Fibroblast of skin of left biceps (primary cell): ENCODE measurements at places on chromosomes 2 and 18.
A peak's percentile ranks its signal among the peaks of the same experiment; 100 is the strongest.

GRCh38 chr2:145066856-145067548 is 547.1 kb upstream of the ZEB2 start:
- no peak for DNase-seq

DNA sequence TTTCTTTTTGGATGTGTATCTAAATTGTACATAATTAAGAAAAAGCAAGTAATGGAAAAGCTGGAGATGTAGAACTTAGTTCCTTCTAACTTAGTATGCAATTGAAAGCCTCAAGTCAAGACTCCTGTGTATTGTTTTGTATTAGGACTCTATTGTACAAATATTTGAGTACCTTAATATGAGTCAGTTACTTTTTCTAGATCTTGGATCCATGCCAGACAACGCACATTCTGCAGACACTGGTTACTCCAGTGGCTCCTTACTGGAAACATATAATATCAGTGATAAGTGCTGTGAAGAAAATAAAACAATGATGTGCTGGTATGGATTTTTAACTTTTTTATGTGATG is 1.5 kb downstream of the SLC39A10 start:
- peak; percentile 50 for DNase-seq

GRCh38 chr2:109243526-109244303 is 114.7 kb downstream of the SH3RF3 start:
- DNase-seq, result no peak

- no peak for DNase-seq
Measured at GRCh38 chr18:1968801-1969498, 602.4 kb downstream of the METTL4 start.

- DNase-seq, result peak; percentile 14
Measured at GRCh38 chr2:142716463-142717242, 160.8 kb upstream of the KYNU start.

DNA sequence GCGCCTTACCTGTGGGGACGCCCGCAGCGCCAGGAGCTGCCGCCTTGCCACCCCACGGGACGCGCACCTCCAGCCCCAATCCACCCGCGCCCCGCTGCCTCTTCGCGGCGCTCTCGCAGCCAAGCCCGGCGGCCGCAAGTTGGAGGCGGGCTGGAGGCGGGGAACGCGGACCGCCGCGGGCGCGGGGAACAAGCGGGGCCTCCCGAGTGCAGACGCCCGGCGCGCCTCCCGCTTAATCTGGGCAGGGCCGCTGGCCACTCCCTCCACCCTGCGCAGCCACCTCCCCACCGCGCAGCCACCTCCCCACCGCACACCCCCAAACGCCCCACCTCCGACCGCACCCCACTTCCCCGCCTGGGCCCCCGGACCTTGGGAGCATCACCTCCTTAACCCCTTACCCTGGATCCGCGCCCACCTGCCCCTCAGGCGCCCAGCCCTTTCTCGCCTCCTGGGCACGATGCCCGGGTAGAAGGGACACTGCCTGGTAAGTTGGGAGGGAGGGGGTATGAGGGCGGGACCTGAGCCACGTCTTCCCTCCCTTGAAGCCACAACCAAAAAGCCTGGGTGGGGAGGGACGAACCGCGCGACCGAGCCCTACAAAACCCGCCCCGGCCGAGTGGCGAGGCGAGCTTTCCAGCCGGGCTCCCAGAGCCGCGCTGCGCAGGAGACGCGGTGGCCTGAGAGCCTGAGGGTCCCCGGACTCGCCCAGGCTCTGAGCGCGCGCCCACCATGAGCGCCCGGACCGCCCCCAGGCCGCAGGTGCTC is at the start of the genes COL4A3 and COL4A4:
Gene COL4A3 (plus strand): TSS at position 627 of the 765 bp plus-strand sequence. CDS start 103 bp downstream, at position 730.
Gene COL4A4 (minus strand): TSS at position 208 of the 765 bp plus-strand sequence. CDS start 16,722 bp downstream, outside the sequence.
- no peak for DNase-seq

DNA sequence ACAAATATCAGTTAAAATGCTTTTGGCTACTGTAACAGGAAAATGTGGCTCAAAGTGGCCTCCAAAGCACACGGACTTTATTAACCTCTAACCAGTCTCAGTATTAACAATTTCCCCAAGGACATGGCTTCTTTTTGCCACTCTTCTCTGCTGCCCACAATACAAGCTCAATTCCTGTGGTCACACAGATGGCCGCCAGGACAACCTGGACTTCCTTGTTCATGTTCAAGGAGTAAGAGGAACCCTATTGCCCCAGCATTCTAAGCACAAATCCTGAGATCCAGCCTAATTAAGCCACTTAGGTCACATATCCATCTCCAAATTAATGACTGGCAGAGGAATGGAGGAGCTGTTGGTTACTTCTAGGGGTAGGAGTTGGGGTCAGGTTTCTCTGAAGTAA is 38.2 kb downstream of the AOX1 start:
- no peak for DNase-seq

- DNase-seq, result peak; percentile 66
Measured at GRCh38 chr18:3250237-3251107, 2.9 kb downstream of the MYL12A start.

GRCh38 chr2:70094171-70094977 is 7.1 kb downstream of the PCBP1 start:
- no peak for DNase-seq

GRCh38 chr2:60962528-60962927 is 55.0 kb upstream of the PEX13 start:
- DNase-seq, result no peak

DNA sequence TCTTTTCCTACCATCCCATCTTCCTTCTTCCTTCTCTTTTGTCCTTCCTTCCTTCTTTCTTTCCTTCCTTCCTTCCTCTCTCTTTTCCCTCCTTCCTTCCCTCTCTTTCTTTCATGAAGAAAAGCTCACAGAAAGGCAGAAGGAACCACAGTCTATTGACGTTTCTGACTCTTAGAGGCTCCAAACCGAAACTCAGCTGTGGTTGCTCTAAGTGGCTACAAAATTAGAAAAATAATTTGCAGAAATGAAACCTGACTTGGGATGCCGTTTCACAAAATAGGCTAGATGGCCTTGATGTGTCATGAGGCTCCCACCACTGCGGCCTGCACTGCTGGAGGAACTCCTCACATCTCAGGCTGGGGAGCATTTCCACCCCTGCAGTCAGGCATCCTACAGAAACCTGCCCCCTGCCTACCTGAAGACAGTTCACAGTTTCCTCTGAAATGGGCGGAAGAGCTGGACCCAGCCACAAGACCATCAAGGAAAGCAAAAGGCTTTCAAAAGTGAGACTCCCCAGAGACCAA is 165.6 kb downstream of the SMAD7 start:
- DNase-seq, result no peak

- DNase-seq, result no peak
Measured at GRCh38 chr2:16194530-16194929, 254.2 kb downstream of the MYCN start.

- no peak for DNase-seq
Measured at GRCh38 chr2:133843091-133843490, 274.8 kb upstream of the NCKAP5 start.

DNA sequence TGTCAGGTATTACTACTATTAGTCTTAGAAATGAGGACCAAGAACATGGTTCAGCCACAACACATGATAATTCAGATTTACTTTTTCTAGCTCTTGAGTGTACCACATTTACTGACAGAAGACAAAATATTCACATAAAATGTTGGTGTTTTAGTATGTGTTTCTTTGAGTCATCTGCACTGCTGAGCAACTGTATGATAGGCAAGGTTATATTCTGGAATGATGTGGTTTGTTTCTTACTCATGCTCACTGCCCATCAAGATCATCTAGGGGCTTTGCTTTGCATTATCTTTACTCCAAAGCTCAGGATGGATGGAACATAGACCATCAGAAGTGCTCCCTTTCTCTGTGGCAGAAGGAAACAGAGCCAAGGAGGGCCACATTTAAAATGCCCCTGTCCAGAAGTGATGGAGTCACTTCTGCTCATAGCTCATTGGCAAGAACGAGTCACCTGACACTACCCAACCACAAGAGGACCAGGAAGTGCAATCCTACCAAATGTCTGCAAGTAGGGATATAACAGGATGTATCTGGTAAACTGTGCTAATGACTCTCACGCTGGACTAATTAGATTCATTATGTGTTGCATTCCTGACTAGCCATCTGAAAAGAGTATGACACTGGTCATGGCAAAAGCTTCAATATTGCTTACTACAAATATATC is 81.5 kb downstream of the DIS3L2 start:
- DNase-seq, result no peak

DNA sequence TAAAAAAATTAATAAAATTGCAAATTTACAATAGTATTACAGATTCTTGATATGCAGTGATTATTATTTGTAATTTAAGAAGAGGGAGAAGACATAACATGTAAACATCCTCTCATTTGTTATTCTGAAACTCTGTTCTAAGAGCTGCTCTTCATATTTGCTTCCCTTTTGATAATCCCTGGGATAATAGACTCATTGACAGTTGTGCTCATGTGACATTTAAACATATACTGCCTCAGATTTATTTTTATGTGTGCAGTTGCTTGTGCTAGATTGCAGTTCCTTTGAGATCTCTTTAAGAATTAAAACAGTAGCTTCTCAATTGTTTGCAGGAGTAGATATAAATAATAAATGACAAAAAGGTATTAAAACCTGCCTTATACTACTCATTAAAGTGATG is 605.1 kb upstream of the CNTNAP5 start:
- no peak for DNase-seq

GRCh38 chr2:219344751-219345430 is 12.3 kb upstream of the RESP18 start:
- DNase-seq, result no peak

- DNase-seq, result no peak
Measured at GRCh38 chr2:105697781-105698449, 46.8 kb upstream of the NCK2 start.

DNA sequence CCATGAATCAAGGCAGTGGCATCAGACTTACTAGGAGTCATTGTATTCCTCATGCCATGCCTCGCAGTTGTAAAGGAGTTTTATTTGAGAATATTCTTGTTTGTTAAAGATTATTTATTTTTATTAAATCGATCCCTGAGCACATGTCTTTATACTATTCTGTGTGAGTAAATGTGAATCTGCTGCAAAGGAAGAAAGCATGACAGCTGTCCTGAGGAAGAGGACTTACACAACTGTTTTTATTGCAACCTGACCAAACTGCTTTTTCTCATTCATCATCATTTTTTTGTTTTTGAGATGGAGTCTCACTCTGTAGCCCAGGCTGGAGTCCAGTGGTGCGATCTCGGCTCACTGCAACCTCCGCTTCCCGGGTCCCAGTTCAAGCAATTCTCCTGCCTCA is 34.1 kb downstream of the INO80D start:
- no peak for DNase-seq

DNA sequence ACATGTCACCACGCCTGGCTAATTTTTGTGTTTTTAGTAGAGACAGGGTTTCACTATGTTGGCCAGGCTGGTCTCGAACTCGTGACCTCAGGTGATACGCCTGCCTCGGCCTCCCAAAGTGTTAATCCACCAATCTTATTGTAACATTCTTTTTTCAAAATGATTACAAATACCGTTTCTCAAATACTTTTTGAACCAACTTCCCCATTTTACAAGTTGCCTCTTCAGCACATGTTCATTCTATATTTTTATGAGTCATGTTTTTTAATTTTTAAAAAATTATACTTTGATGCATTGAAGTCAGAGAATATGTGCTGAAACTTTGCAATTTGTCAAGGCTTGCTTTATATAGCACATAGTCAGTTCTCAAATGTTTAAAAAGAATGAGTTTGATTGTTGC is 58.2 kb downstream of the QPCT start:
- no peak for DNase-seq

DNA sequence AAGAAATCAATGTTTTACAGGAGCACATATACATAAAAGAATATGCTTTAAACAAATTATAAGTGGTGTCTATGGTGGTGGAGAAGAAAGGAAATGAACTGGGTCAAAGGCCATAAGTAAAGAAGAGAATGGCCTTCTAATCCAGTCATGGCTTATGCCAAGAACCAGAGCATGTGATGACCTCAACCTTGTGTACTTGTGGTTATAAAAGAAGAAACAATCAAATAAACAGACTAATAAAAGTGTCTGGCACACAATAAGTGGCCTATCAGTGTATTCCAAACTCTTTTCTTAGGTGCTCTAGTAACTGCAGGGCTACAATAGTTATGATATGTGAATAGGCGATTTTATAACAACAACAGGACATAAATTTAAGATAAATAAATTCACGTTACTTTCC is 2.6 kb downstream of the SERPINB11 start:
- no peak for DNase-seq

- DNase-seq, result no peak
Measured at GRCh38 chr18:41128545-41128944, 826.5 kb upstream of the PIK3C3 start.

- no peak for DNase-seq
Measured at GRCh38 chr18:5073026-5073944, 123.8 kb downstream of the AKAIN1 start.

DNA sequence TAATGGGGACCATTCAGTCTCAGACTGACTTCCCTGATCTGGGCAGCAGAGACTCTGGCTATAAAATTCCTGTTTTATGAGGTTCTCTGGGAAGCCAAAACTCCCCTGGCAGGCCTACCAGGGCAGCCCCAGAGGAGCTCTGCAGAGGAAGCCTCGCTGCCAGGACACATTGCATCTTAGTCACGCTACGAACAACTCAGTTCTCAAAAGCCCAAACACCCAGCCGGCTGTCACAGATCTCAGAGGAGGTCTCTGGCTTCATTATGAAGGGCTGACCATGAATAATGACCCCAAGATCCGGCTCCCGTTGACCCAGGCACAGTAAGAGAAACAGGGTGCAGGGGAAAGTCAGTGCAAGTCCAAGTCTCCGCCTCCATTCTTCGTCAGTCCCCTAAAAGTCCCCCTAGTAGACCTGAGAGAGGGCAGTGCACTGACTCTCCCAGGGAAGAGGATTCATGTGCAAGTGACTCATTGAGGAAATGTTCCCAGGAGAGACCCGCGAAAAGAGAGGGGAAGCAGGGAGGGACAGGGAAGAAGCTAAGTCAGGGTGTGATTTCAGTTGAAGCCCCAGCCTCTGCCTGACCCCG is 212.3 kb downstream of the CYP26B1 start:
- no peak for DNase-seq

- no peak for DNase-seq
Measured at GRCh38 chr2:126642031-126642430, 13.9 kb upstream of the GYPC start.

- DNase-seq, result no peak
Measured at GRCh38 chr2:182259629-182260150, 167.1 kb downstream of the PDE1A start.

DNA sequence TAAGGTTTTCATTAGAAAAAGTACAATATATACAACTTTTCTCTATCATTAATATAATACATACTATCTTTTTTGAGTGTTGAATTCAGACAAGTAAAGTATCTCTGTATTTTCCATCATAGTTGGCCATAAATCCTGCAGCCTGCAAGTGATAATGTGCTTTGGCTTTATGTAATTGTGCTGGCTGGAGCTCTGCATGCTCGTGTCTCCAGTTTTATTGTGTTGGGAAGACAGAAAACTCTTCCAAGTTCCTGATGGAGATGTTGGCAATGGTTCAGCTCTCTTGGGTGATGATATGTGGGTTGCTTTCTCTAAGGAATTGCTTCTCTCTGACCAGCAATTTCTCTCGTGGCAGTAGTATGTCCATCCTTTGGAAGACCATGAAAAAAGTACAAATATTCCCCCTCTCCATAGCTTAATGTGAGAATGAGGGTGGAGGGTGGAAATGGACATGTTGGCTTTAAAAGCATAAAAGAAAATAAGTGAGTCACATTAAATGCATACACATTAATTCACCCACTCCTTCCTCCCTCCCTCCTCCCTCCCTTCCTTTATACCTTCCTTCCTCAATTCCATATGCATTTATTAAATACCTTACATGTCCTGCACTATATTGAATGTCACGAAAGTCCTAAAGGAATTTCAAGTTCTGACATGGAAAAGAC is 344.2 kb downstream of the MTX2 start:
- peak; percentile 90 for DNase-seq

GRCh38 chr2:239529313-239530015 is 128.6 kb upstream of the HDAC4 start:
- DNase-seq, result no peak
